ENCODE measurements at places on chromosomes 12 and 14.
A peak's percentile ranks its signal among the peaks of the same experiment; 100 is the strongest.

- no peak for DNase-seq
Measured at GRCh38 chr14:50335389-50335788, 23.3 kb downstream of the DMAC2L start.

DNA sequence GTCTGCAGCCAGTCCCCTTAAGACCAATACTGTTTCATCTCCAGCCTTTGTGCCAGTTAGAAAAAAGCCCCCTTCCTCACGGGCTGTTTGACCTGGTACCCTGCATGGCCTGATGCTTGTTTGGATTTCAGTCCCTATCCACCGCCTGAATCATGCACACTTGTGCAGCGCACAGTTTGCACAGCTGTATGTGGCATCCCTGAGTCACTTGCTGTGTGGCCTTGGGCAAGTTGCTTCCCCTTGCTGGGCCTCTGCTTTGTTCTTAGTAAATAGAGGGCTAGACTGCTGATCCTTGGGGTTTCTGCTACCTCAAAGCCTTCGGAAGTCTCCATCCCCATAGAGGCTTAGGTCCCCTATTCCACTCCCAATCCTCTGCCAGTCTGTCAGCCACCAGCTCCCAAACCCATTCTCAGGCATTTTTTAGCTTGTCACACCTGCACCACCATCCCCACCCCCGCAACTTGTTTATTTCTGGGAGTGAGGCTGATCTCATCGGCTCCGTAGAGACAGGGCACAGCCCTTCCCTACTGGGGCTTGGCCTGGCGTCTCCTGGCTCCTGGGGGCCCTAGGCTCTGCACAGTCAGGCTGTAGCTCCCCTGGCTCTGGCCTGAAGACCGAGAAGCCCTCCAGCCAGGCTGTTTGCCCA, 8.8 kb downstream of the KRT80 start:
- no peak for DNase-seq

DNA sequence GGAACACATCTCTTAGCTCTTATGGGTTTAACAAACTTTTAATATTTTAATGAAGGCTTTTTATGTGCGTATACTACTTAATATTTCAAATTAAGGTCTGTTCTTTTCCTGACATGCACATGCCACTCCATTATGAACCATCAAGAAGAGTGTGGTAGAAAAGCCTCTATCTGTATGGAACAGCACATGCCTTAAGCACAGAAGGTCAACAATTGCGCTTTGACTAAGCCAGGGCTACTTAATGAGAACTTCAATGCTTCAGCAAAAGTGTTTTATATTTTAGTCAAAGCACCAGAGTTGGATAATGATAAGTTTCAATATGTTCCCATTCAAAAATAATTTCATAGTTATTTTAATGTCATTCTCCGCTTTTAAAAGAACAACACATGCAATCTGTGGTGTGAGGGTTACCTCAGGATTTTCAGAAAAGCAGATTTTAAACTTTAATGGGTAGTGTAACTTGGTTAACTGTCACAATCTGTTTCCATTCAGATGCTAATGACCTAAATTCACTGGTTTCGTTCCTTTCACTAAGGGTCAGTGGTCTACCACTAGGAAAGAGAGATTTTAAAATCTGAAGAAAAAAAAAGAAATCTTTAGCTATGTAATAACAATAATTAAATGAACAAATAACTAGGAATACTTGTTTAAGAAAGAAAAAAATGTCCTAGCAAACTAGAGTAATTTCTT, 193.4 kb upstream of the NOVA1 start:
- DNase-seq = no peak

- DNase-seq = no peak
Measured at GRCh38 chr12:28925719-28926376, 223.2 kb upstream of the FAR2 start.

GRCh38 chr12:94012590-94012989, 135.8 kb upstream of the PLXNC1 start:
- DNase-seq = no peak

GRCh38 chr14:104462651-104463630, 116.6 kb upstream of the C14orf180 start:
- no peak for DNase-seq

DNA sequence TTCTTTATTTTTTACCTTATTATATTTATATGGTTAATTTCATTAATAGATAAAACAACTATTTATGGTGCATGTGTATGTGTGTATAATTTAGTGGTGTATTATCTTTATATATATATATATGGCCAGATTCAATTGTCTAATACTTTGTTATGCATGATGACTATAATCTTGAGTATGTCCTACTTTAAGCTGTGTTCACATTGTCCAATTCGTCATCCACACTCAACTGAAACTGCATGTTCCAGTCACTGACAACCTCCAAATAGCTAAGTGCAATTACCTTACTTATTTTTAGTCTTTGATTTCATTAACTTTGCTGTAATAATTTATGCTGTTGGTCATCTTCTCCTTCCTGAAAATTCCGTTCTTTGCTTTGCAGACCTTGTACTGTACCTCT, 306.5 kb upstream of the TMTC1 start:
- DNase-seq = no peak

- DNase-seq = no peak
Measured at GRCh38 chr12:87768501-87769287, 260.5 kb downstream of the C12orf50 start.

- DNase-seq = no peak
Measured at GRCh38 chr12:123655420-123655819, 15.5 kb upstream of the TCTN2 start.

- no peak for DNase-seq
Measured at GRCh38 chr12:24888813-24889212, 60.1 kb downstream of the BCAT1 start.

DNA sequence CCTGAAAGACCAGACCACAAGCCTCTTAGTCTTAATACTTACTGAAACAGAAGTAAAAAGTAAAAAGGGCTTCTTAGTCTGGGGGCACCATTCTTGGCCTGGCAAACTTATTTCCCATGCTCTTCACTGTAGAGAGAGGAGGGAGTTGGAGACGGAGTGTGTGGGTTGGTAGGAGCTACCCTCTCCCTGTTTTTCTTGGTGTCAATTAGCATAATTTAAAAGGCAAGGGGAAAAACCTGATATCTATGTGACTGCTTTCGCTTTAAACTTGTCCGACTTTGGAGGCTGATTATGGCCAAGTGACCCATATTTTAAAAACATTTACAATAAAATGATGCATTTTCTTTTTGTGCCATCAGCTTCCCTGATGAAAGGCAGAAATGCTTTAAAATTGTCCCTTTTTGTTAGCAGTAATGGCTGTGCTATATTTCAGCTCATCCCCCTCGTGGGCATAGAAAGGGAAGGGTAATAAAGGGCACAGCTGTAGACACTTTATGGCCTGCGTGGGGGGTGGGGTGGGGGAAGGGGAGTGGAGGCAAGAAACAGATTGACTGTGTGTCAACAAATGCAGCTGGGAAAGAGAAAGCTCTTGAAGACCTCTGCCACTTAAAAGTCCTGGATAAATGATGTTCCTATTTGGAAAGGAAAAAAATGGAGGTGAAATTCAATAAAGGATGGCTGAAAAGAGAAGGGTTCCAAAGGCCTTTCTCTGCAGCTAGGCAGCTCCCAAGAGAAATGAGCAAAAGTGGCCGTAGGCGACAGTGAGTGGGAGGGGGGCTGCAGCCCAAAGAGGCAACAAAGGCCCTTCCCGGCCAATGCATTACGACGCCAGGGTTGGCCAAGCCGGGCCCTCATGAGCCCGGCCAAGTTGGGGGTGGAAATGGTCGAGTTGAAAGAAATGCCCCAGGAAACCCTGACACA, 57.5 kb upstream of the TMEM263 start:
- no peak for DNase-seq

GRCh38 chr12:12736759-12737676, 19.9 kb downstream of the CDKN1B start:
- DNase-seq = peak; percentile 77

- no peak for DNase-seq
Measured at GRCh38 chr14:29759521-29760340, 167.9 kb downstream of the PRKD1 start.

- DNase-seq = peak; percentile 65
Measured at GRCh38 chr12:49903700-49904423, at the start of gene FAIM2. TSS of gene FAIM2 (minus strand) at chr12:49903900. CDS start at chr12:49903792, 108 bp downstream.

GRCh38 chr14:90562652-90563051, 165.8 kb downstream of the CALM1 start:
- DNase-seq = no peak

GRCh38 chr12:122467983-122468382, 32.7 kb downstream of the ZCCHC8 start:
- no peak for DNase-seq

- no peak for DNase-seq
Measured at GRCh38 chr14:52485350-52485960, 66.8 kb downstream of the TXNDC16 start.

- DNase-seq = peak; percentile 66
Measured at GRCh38 chr12:1797011-1797901, 23.1 kb upstream of the LRTM2 start.

- no peak for DNase-seq
Measured at GRCh38 chr12:3598896-3599860, 108.2 kb downstream of the PRMT8 start.

GRCh38 chr14:74653386-74654138, 41.5 kb upstream of the LTBP2 start:
- DNase-seq = no peak

GRCh38 chr12:92608151-92609091, 94.4 kb upstream of the PLEKHG7 start:
- no peak for DNase-seq

DNA sequence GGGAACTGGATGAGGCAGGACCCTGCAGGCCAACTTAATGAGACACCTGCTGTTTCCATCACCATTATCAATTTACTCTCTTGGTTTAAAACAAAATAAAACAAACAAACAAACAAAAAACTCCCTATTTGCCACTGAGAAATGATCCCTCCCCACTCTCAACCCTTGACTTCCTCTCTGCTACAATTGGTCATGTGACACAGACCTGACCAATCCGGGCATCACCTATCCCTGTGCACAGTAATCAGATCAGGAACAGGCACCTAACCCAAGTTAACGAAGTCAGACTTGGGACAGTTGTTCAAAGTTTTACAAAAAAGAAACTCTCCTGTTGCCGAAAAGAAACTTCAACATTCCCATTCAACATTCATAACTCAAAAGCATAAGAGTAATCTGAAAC, 58.4 kb downstream of the NELL2 start:
- no peak for DNase-seq

DNA sequence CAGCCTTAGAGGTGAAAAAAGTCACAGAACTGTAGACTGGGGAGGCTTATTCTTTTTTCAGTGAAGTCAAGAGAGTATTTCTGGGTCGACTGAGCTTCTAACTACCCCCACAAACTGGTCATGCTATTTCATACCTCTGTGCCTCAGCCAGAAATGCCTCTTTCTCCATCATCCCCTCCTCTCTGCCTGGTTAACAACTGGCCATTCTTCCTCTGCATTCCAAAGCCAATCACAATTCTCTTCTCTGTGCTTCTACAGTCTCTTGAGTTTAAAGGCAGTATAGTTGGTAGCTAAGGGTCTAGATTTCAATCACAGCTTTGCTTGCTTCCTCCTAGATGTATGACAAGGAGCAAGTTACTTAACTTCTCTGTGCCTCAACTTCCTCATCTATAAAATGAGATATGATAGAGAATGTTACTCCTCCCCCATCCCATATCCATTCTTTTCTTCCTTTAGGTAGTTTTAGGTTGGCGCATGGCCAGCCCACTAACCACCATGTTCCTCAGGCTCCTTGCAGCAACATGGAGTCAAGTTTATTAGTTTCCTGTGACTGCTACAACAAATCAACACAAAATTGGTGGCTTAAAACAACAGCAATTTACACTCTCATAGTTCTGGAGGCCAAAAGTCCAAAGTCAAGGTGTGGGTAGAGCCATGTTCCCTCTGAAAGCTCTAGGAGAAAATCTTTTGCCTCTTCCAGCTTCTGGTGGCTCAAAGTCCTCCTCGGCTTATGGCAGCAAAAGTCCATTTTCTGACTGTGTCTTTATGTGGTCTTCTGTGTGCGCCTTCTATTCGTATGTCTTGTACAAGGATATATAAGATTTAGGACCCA, 62.5 kb downstream of the ITPR2 start:
- DNase-seq = no peak

DNA sequence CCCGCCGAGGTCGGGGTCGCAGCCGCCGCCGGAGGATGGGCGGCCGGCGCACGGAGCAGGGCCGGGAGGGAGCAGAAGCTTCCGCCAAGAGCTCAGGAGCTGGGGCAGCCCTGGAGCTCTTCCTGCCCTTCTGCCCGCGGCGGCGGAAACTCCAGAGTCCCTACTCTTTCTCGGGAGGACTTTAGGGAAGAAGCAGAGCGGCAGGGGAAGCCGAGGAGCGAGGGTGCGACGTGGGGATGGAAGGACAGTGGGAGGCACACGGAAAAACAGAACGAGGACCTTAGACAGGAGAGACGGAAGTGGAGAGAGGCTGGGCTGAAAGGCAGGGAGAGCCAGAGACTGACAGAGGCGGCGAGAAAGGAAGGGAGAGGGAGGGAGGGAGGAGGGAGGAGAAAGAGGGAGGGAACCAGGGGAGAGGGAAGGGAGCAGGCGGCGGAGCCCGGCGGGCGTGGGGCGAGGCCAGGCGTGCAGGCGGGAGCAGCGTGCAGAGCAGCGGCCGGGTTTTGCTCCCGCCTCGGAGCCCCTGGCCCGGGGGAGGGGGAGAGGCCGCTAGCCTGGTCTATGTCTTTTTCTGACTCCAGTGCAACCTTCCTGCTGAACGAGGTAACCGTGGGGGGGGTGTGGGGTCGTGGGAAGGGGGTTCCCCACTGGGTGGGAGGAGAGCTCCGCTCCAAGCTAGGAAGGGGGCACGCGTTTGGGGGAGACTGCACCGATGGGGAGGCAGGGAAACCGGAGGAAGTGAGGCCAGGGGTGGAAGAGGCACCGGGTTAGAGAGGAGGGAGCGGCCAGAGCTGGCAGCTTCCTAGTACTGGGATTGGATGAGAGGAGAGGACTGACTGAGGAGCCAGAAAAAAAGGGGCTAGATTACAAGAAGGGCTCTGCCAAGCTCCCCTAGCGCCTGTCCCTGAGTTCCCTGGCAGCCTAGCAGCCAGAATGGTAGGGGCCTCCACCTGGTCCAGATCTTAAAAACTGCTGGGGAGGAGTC, 2.9 kb upstream of the CACNB3 start:
- peak; percentile 34 for DNase-seq
